ENCODE measurements at places on chromosomes 12 and 14.

DNA sequence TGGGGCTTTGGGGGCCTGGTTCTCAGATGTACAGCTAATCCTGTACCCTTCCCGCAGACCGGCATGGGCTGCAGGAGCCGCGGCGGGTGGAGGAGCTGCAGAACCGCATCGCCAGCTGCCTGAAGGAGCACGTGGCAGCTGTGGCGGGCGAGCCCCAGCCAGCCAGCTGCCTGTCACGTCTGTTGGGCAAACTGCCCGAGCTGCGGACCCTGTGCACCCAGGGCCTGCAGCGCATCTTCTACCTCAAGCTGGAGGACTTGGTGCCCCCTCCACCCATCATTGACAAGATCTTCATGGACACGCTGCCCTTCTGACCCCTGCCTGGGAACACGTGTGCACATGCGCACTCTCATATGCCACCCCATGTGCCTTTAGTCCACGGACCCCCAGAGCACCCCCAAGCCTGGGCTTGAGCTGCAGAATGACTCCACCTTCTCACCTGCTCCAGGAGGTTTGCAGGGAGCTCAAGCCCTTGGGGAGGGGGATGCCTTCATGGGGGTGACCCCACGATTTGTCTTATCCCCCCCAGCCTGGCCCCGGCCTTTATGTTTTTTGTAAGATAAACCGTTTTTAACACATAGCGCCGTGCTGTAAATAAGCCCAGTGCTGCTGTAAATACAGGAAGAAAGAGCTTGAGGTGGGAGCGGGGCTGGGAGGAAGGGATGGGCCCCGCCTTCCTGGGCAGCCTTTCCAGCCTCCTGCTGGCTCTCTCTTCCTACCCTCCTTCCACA is 7.6 kb downstream of the NR4A1 start:
- DNase-seq = no peak
- no peaks in the 10 kb centered on the region for H3K36me3 ChIP-seq
- no peaks in the 10 kb centered on the region for H3K27me3 ChIP-seq

- peaks cover 18% of the 10 kb centered on the region for H3K27me3 ChIP-seq
- no peak overlapping the region for H3K27ac ChIP-seq
Measured at GRCh38 chr12:49708851-49709250, 1.6 kb upstream of the FMNL3 start.

GRCh38 chr14:104822821-104823615 is 22.1 kb downstream of the ZBTB42 start:
- H3K27me3 ChIP-seq = peaks cover 7% of the 10 kb centered on the region
- H3K36me3 ChIP-seq = no peaks in the 10 kb centered on the region
- H3K4me3 ChIP-seq = no peak overlapping the region
- no peak overlapping the region for H3K27ac ChIP-seq

DNA sequence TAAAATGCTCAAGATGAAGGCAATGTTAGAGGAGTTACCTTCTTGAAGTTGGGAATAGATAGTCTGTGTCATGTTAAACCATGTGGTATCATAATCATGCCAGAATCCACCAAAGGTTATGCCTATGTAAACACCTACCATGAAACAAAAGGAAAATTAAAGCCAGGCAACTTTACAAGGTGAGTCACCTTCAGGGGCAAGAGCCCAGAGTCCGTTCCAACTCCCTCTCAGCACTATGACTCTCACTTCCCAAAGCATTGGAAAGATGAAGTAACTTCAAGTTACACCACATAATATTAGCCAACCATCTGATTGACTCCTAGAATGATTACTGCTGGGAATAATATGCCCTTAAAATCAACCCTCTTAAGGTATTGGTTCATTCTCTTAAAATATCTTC is 38.5 kb downstream of the CATSPERB start:
- no peaks in the 10 kb centered on the region for H3K4me1 ChIP-seq
- no peak overlapping the region for H3K4me3 ChIP-seq
- no peaks in the 10 kb centered on the region for H3K27me3 ChIP-seq
- H3K27ac ChIP-seq = no peak overlapping the region

DNA sequence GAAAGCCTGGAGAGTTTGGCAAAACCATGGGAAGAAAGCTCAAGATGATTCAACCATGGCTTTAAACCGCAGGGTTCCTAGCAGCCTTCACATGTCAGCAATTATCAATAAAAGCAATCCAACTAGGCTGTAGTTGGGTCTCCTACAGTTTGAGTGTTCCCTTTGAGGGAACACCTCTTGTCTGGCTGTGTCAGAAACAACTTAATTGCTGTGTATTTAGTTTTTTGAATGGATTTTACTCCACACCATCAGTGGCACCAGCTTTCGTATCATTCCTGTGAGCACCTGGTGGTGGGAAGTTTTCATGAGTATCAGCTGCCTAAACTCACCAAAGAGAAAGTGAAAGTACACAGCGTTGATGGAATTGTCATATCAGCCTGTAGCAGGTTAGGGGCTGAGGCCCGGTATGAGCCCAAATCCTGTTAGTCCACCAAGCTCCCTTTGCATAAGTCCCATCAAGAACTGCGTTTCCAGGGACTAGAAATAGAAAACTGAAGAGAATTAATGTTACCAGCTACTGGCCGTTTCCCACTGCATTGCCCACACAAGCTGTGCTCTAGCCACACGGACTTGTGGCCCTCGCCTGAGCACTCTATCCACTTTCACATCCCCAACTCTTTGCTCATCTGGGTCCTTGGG is 10.9 kb upstream of the IL26 start:
- DNase-seq = peak; percentile 84
- H3K4me1 ChIP-seq = peaks cover 38% of the 10 kb centered on the region
- no peaks in the 10 kb centered on the region for H3K36me3 ChIP-seq
- H3K27me3 ChIP-seq = no peaks in the 10 kb centered on the region

DNA sequence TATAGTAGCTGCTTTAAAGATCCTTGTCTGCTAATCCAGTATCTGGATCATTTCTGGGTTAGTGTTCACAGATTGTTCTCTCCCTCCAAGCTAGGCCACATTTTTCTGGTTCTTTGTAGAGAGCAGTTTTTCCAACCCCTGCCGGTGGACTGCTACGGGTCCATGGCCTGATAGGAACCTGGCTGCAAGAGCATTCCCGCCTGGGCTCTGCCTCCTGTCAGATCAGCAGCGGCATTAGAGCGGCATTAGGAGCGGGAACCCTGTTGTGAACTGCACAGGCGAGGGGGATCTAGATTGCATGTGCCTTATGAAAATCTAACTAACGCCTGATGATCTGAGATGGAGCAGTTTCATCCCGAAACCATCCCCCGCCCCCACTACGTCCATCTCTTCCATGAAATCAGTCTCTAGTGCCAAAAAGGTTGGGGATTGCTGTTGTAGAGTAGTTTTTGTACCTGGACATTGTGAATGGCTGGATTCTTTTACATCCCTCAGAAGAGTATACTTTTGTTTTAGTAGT is 50.4 kb downstream of the MYRFL start:
- no peak overlapping the region for H3K4me3 ChIP-seq
- H3K36me3 ChIP-seq = no peaks in the 10 kb centered on the region
- H3K4me1 ChIP-seq = no peaks in the 10 kb centered on the region
- DNase-seq = no peak
- no peaks in the 10 kb centered on the region for H3K27me3 ChIP-seq

- H3K27ac ChIP-seq = peak overlapping the region; percentile 41
- no peaks in the 10 kb centered on the region for H3K36me3 ChIP-seq
- H3K4me1 ChIP-seq = peaks cover 33% of the 10 kb centered on the region
- DNase-seq = no peak
Measured at GRCh38 chr14:105076296-105076804, 11.1 kb upstream of the GPR132 start.

DNA sequence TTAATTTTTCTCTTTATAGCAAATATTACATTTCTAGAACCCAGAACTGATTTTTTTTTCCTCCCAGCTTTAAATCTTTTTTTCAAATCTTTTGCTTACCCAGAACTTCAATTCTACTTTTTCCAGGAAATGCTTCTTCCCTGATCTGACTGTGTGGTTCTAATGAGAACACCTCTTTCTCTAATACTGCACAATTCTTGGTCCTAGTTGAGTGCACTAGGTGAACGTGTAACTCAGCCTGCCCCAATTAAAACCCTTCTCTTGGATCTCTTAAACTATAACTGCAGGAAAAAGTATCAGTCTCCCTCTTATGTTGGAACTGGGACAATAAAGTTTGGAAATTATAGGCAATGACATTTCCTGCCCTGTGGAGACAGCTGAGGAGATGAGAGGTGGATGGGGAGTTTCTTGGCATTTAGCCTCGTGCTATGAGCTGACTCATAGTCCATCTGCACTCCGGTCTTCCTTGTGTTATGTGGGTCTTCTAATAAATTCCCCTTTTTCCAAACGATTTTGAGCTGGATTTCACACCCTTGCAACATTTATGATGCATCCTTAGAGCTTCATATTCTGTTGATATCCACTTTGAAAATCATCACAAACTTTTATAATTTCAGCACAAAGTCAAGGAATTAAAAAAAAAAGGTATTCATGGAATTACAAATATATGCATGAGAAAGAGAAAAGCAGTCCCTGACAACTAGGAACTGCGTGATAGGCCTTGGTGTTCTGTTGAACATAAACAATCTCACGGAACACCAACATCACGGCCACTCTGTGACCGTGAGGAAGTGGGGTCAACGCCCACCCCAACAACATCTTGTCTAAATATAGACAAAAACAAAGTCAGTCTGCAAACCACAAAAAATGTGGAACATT is 52.4 kb downstream of the BRMS1L start:
- no peaks in the 10 kb centered on the region for H3K4me1 ChIP-seq
- H3K36me3 ChIP-seq = no peaks in the 10 kb centered on the region
- no peak overlapping the region for H3K4me3 ChIP-seq

- no peak overlapping the region for H3K4me3 ChIP-seq
- H3K27me3 ChIP-seq = peaks cover 4% of the 10 kb centered on the region
- H3K4me1 ChIP-seq = no peaks in the 10 kb centered on the region
- H3K36me3 ChIP-seq = no peaks in the 10 kb centered on the region
- no peak overlapping the region for H3K27ac ChIP-seq
Measured at GRCh38 chr14:59511916-59512575, 27.7 kb downstream of the JKAMP start.

GRCh38 chr12:56987011-56987410 is 19.3 kb downstream of the ZBTB39 start:
- DNase-seq = no peak
- no peaks in the 10 kb centered on the region for H3K4me1 ChIP-seq
- peaks cover 4% of the 10 kb centered on the region for H3K27me3 ChIP-seq
- H3K36me3 ChIP-seq = no peaks in the 10 kb centered on the region
- no peak overlapping the region for H3K27ac ChIP-seq

GRCh38 chr14:44657696-44658388 is 150.8 kb upstream of the FSCB start:
- no peak overlapping the region for H3K27ac ChIP-seq
- DNase-seq = no peak
- H3K4me1 ChIP-seq = no peaks in the 10 kb centered on the region
- no peaks in the 10 kb centered on the region for H3K27me3 ChIP-seq
- no peak overlapping the region for H3K4me3 ChIP-seq

- no peak overlapping the region for H3K27ac ChIP-seq
- DNase-seq = no peak
- H3K36me3 ChIP-seq = peaks cover 43% of the 10 kb centered on the region
- no peaks in the 10 kb centered on the region for H3K4me1 ChIP-seq
- H3K4me3 ChIP-seq = no peak overlapping the region
- no peaks in the 10 kb centered on the region for H3K27me3 ChIP-seq
Measured at GRCh38 chr14:59347915-59348314, 117.3 kb downstream of the GPR135 start.

DNA sequence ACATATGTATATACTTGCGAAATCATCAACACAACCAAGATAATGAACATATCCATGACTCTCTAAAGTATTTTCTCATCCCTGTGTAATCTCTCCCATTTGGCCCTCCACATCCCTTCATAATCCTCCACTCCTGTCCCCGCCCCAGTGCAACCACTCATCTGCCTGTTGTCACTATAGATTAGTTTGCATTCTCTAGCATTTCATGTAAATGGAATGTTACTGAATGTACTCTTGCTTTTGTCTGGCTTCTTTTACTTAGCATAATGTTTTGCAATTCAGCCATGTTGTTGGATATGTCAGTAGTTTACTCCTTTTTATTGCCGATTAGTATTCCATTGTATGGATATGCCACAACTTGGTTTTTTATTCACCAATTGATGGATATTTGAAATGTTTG is 99.1 kb downstream of the BICD1 start:
- no peak overlapping the region for H3K27ac ChIP-seq
- H3K36me3 ChIP-seq = no peaks in the 10 kb centered on the region
- no peak for DNase-seq
- no peak overlapping the region for H3K4me3 ChIP-seq
- no peaks in the 10 kb centered on the region for H3K4me1 ChIP-seq

DNA sequence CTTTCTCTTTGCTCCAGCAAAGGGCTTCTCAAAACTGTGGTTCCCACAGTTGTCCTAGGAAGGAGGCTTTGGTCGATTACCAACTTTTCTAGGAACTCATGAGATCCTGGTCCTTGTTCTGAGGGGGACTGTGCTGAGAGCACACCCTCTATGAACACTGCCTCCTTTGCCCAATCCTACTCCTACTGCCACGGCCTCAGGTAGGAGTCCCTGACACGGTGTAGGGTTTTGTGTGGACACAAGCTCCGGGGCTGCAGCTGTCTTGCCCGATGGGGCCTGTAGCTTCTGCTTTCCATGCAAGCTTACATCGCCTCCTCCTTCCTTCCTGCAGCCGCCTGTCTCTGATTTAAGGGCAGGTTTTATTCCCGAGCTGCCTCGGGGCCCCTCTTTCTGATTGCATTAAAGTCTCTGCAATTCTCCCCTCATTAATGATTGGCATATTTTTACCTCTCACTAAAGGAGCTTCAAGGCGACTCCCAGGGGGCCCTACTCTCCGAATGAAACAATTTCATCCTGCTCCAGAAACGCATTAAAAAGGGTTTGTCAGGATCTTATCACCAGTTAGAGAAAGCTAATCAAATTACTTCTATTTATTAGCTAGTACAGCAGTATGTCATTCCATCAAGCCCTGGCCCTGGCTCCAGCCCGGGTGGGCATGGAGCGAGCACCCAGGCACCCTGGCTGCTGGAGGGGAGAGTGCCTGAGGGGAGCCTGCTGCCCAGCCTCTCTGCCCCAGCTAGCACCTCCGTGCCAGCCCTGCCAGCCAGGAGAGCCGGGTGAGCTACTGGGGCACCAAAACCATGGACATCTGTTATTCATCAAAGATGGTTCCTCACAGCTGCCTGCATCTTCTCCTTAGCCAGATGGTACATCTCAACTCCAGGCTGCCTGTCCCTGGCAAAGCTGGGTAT is 38.0 kb upstream of the ESRRB start:
- no peak overlapping the region for H3K4me3 ChIP-seq
- H3K4me1 ChIP-seq = no peaks in the 10 kb centered on the region
- no peaks in the 10 kb centered on the region for H3K36me3 ChIP-seq
- H3K27ac ChIP-seq = no peak overlapping the region
- H3K27me3 ChIP-seq = peaks cover 2% of the 10 kb centered on the region

- H3K4me1 ChIP-seq = no peaks in the 10 kb centered on the region
- no peaks in the 10 kb centered on the region for H3K36me3 ChIP-seq
- H3K27me3 ChIP-seq = peaks cover 10% of the 10 kb centered on the region
- no peak overlapping the region for H3K4me3 ChIP-seq
Measured at GRCh38 chr14:85528897-85529631, 880 bp upstream of the FLRT2 start.

DNA sequence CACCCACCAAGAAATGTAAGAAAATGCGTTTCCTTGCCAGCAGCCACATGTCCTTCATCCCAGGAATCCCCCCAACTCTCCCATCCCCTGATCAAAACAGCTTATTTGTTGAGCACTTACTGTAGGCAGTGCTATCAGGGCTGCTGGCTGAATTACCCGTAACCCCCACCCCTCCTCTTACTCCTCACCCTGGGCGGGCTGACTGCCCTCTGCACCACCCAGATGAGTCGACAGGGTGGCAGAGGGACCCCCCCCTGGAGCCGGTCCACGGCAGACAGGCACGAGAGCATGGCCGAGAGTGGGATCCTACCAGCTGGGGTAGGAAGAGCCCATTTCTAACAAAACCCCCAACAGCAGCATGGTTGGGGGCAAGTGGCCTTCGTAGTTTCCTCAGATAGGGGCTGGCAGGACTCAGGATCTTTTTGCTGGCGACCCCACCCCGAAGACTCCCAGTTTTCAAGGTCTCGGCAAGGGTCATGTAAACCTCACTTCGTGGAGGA is 1.1 kb upstream of the RHOF start:
- peaks cover 29% of the 10 kb centered on the region for H3K36me3 ChIP-seq
- H3K27me3 ChIP-seq = no peaks in the 10 kb centered on the region
- H3K4me1 ChIP-seq = peaks cover 87% of the 10 kb centered on the region
- peak overlapping the region; percentile 98 for H3K27ac ChIP-seq
- H3K4me3 ChIP-seq = peak overlapping the region; percentile 62

All from CD4-positive, CD25-positive, alpha-beta regulatory T cell (primary cell).